ENCODE measurements at places on chromosomes 1 and 21.

- DNase-seq: no peak
These were observed 28.6 kb downstream of the UBIAD1 start for GRCh38 chr1:11301601-11302000.

DNA sequence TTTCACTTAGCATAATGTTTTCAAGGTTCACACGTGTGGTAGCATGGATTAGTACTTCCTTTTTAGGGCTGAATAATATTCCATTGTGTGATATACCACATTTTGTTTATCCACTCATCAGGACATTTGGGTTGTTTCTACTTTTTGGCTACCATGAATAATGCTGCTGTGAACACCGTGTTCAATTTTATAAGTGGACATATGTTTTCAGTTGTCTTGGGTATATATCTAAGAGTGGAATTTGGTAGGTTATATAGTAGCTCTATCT, 3.8 kb downstream of the IL22RA1 start:
- no peak for DNase-seq

- DNase-seq: no peak
These were observed 40.9 kb downstream of the ATP6V1G3 start for GRCh38 chr1:198499588-198499987.

DNA sequence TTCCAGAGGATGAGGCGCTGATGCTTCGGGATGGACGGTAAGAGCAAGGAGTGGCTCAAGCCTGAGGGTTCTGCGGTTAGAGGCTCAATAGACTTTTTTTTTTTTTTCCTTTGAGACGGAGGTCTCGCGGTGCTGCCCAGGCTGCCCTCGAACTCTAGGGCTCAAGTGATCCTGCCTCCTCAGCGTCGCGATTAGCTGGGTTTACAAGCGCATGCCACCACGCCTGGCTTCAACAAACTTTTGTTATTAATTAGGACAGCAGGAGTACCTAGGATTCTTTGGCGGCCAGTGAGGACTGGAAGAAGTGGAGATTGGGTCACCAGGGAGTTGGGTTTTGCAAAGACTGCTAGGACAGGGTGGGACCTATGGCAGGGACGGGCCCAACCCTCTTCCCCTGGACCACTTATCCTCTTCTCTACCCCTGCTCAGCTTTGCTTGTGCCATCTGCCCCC, 587 bp downstream of the SCNM1 start:
- no peak for DNase-seq

GRCh38 chr1:164608651-164609057, 49.7 kb downstream of the PBX1 start:
- no peak for DNase-seq

GRCh38 chr1:160131803-160132565, 16.4 kb downstream of the ATP1A2 start:
- no peak for DNase-seq

DNA sequence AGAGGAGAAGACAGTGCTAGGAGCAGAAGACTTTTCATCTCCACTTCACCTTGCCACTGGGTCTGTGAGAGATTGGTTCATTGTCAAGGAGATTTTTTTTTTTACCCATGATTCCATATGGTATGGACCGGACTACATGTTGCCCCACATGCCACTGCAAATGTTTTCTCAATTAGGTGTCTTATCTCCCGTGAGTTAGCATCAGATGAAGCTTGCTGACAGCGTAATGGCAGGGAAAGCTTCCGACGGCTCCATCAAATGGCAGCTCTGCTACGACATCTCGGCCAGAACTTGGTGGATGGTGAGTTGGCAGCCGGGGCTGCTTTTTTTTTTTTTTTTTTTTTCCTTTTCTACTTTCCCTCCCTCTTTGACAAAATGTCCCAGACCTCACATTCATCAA, 217.2 kb upstream of the NFIA start:
- DNase-seq: no peak

GRCh38 chr1:33494929-33495328, 22.5 kb downstream of the ZSCAN20 start:
- DNase-seq: no peak

Data from mesothelial cell of epicardium (in vitro differentiated cells).